ENCODE measurements at places on chromosomes 7 and 10. TPM values are rescaled to one million over a fixed set of nuclear protein-coding genes. Genes with fewer than 3 reads are reported as not detected.

- no peaks in the 10 kb centered on the region for H3K4me1 ChIP-seq
- no peaks in the 10 kb centered on the region for H3K36me3 ChIP-seq
- no peak overlapping the region for H3K27ac ChIP-seq
- H3K4me3 ChIP-seq = no peak overlapping the region
- no peak for DNase-seq
Observed at GRCh38 chr10:91569522-91569921, 63.3 kb downstream of the PPP1R3C start.

GRCh38 chr10:6702030-6702429 lies 122.0 kb upstream of the PRKCQ start:
- no peak for DNase-seq
- no peak overlapping the region for H3K4me3 ChIP-seq
- H3K36me3 ChIP-seq = no peaks in the 10 kb centered on the region
- H3K27ac ChIP-seq = no peak overlapping the region

- H3K36me3 ChIP-seq = no peaks in the 10 kb centered on the region
- H3K27me3 ChIP-seq = no peaks in the 10 kb centered on the region
- H3K4me3 ChIP-seq = no peak overlapping the region
- DNase-seq = no peak
- H3K27ac ChIP-seq = no peak overlapping the region
Observed at GRCh38 chr7:7529328-7529727, 6.3 kb downstream of the COL28A1 start.

Gene SDK1
- total RNA-seq = 20.0 TPM

Gene CCDC172
- not detected for total RNA-seq

GRCh38 chr10:52870562-52870961 lies 98.0 kb upstream of the MBL2 start:
- H3K4me1 ChIP-seq = no peaks in the 10 kb centered on the region
- H3K36me3 ChIP-seq = no peaks in the 10 kb centered on the region
- DNase-seq = no peak

DNA sequence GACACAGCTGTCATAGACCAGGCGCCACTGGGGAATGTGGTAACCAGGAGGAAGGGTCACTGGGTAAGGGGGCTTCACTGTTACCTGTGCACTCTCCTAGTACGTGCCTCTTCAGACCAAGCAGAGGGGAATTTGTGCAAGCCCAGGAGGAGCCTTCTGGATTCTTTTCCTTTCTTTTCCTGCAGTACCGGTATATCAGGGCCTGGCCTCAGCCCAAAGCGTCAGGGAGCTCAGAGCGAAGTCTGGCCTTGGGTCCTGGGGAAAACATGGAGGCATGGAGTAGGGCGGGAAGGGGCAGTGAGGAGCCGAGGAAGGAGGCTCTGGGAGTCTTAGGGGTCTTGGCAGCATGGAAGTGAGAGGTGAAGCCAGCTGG lies 133.6 kb upstream of the GDF10 start:
- no peak for DNase-seq
- H3K27ac ChIP-seq = peak overlapping the region; percentile 32
- no peaks in the 10 kb centered on the region for H3K27me3 ChIP-seq

Gene GATA3
- total RNA-seq = 2.0 TPM

DNA sequence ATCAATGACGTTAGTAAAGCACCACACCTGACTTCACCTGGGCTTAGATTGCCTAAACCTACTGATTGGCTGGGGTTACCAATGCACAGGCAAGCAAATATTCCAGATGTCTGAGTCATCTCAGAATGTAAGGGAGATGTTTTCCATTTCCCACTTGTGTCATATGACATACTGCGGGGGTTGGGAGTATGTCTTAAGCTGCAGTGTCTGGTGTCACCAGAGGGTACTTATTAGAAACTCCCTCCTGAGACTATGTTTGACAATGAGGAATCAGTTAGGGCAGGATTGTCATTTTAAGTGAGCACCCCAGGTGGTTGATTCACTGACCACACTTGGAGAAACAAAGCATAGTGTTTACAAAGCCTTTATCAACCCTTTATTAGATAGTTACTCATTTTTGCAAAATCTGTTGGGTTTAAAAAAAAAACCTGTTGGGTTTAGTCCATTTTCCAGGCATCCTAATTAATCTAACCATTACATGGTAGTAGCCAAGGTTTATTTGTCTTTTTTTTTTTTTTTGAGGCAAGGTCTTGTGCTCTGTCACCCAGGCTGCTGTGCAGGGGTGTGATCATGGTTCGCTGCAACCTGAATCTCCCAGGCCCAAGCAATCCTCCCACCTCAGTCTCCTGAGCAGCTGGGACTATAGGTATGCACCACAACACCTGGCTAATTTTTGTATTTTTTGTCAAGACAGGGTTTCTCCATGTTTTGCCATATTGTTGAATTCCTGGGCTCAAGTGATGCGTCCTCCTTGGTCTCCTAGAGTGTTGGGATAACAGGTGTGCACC lies 72.5 kb downstream of the CDK6 start:
- DNase-seq = no peak
- H3K36me3 ChIP-seq = no peaks in the 10 kb centered on the region
- no peak overlapping the region for H3K27ac ChIP-seq
- H3K4me3 ChIP-seq = no peak overlapping the region
- H3K4me1 ChIP-seq = peaks cover 10% of the 10 kb centered on the region

DNA sequence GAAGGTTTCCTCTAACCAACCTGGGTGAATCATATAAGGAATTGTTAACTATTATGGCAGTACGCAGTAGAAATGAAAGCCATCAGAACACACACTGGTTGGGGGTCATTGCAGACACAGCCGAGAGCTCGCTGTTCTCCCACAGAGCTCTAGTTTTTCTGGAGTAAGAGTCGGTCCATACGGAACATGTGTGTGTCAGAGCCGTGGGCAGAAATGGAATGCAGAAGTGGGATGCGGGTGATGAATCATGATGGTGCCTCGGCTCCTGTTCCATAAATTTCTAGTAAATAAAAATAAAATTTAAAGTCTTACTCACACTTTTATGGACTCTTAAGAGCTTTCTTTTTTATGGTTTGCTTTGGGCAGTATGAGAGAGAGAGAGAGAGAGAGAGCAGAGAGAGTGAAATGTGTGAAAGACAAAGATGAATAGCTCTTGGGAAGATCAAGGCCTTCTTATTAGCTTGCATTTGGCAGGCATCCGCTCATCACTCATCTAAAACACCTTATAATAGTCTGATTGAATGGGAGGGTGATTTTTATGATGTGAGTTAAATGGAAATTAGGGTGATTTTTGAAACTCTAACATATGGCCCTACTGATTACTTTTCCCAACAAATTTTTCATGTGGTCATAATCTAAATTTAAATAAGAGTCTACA lies 98.8 kb upstream of the PFKP start:
- no peaks in the 10 kb centered on the region for H3K36me3 ChIP-seq
- H3K27ac ChIP-seq = no peak overlapping the region
- no peaks in the 10 kb centered on the region for H3K4me1 ChIP-seq
- H3K27me3 ChIP-seq = peaks cover 1% of the 10 kb centered on the region

DNA sequence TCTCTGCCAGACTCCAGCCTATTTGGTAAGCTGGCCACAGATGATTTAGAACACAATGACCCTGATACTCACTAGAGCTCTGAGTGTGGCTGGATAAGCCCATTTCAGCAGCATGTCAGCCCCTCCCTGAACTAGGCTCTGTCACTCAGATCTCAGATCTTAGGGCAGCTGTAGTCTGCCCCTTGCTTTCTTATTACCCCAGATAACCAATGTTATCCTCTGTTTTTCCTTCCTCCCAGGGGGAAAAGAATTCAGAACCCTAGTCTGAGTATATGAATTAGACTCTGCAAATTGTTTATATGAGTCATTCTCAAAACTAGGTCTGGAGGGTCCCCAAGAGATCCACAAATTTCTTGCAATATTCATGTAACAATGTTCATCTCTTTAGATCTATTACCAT lies 286.2 kb downstream of the KCNMA1 start:
- peaks cover 7% of the 10 kb centered on the region for H3K4me1 ChIP-seq
- H3K27ac ChIP-seq = peak overlapping the region; percentile 36
- H3K4me3 ChIP-seq = no peak overlapping the region
- no peaks in the 10 kb centered on the region for H3K27me3 ChIP-seq
- no peaks in the 10 kb centered on the region for H3K36me3 ChIP-seq
- DNase-seq = no peak
